Skeletal muscle tissue (tissue), 5 donors: ENCODE measurements at places on chromosomes 1 and 21. TPM values are rescaled to one million over a fixed set of nuclear protein-coding genes. Genes with fewer than 3 reads are reported as not detected.

GSTM1 gene
- total RNA-seq = 16.7 TPM

LAMC2 gene
- total RNA-seq = 0.52 TPM

HSF2BP gene
- 1.6 TPM for total RNA-seq

PODN gene
- 3.7 TPM for total RNA-seq
